SIG-M5 (cell line): ENCODE measurements at places on chromosomes 6 and 20.

DNA sequence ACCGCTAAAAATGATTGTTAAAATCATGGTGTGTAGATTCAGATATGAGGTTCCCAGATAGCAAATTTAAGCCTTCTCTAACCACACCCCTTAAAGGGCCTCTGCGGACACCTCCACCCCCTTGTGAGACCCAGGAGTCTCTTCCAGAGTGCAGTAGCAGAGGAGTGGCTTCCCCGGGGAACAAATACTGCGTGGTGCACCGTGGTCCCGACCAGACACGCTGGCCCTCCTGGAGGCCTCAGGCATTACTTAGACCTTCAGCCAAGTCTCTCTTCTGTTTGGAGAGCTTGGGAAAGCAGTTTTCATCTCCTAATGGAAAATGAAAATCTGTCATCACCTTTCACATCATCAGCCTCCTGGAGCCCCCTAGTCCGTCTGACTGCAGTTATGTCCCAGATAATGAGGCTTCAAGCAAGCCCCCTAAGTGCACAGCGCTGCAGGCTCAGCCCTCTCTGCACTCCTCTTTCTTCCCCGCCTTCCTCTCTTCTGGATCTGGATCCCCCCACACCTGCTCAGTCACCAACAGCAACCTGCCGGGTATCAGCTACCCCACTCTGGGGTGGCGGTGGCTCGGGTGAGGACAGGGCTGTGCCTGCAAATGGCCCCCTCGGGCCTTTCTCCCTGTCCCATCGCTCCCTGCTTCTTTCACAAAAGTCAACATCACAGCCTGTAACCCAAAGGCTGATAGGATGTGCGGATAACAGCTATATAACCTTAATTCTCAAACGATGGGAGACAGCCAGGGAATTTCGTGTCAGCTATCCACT, 58.8 kb upstream of the TAGAP start:
- DNase-seq: no peak

- DNase-seq: no peak
These were observed 108.1 kb downstream of the IRF4 start for GRCh38 chr6:499617-500016.

GRCh38 chr6:164628302-164628931, 681.0 kb downstream of the C6orf118 start:
- no peak for DNase-seq

- DNase-seq: no peak
These were observed 68.3 kb downstream of the CD24 start for GRCh38 chr6:106906232-106906631.

DNA sequence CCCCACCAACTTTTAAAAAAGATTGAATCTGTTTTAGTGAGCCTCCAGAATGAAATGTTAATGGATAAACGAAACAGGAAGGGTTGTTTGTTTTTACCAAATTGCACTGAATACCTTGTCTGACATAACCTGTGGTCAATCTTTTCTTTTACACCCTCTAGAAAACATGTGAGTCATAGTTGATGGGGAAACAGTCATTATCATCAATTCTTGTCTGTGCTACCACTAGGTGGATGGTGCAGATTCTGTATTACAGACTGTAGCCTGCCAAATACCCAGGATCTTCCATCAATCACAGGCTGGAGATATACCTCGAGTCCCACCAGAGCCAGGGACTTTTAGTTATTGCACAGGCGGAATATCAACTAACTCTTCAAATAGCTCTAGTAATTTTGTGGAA, 29.5 kb upstream of the PKIB start:
- no peak for DNase-seq

DNA sequence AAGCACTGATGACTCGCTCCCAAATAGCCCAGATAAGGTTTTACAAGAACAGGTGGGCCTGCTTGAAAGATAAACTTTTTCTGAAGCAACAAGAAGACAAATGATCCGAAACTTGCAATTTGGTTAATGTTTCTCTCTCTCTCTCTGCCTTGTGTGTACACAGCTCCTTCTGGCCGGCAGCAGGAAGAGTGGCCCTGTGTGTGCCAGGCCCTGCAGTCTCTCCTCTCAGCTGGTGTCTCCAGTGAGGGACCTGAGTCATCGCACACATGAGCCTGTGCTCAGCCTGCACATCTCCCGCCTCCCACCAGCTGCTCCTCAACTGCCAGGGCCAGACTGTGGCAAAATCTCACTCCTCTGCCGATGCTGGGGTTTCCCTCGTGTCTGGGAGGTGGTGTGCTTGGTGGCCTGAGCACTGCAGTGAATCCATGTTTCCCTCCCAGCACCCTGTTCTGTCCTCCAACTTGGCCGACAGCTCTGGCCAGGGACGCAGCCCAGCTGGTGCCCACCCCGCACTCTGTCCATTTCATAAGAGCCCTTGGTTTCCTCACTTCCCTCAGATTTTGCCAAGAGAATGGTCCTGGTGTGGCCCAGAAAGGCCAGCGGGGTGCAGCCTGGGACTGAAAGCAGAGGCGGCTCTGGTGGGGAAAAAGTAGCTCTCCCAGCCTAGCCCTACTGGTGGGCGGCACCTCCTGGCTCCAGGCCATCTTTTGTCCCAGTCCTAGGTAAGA, 49.4 kb downstream of the ERMARD start:
- DNase-seq: no peak

DNA sequence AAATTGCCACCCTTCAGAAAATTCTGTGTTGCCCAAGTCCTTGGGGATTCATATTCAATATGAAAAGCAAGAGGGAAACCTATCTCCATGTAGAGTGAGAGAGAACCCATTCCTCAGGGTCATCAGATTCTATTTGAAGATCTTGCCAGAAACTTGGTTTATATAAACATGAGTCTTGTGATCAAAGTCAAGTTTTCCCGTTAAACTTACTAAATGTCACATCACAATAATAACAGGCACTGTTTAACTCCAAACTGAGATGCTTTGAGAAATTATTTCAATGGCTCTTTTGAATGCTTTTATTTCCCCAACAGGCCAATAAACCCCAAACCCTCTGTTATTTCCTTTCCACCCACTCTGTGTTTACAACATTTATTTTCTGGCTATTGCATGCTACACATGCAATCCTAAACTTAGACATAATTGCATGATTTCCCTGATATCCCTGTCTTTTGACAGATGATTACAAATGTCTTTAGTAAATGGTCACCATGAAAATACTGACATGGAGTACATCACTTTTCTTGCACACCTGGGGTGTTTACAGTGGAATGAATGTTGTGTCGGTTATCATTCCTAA, 31.1 kb upstream of the SSTR4 start:
- DNase-seq: no peak

DNA sequence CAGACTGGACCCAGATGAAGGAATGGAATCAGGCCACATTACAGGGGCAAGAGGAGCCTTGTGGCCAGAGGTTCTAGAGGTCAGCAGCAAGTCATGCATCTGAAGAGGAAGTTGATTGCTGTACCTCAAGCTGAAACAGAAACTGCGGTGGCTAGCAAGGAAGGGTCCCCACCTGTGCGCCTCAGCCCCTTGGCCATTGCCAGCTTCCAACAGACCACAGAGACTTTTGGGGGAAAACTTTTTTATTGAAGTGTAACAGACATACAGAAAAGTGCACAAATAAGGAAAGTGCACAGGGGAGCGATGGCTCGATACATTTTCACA, 26.8 kb upstream of the SLC9A8 start:
- DNase-seq: no peak

DNA sequence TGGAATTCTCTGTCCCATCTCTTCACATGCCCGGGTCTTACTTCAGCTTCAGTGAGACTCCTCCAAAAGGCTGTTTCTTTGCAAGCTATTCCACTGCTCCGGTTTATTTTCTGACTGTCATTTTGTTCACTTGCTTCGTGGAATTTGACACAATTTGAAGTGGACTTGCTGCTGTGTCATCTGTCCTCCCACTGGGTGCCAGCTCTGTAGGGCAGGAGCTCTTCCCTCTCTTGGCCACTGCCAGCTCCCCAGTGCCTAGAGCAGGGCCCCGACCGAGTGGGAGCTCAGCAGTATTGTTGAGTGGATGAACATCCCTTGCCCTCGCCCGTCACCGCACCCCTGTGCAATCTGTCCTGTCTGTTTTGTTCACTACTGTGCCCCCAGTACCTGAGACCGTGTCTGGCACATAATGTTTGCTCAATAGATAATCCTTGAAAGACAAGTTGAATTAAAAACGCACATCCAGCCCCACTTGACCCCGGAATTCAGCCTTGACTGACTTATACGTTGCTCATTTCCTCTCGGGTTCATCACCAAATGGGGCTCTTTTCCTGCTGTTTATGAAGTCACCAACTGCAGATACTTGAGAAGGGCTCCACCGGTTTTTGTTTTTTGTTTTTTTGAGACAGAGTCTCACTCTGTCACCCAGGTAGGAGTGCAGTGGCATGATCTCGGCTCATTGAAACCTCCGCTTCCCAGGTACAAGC, 170.3 kb upstream of the KCNG1 start:
- no peak for DNase-seq

DNA sequence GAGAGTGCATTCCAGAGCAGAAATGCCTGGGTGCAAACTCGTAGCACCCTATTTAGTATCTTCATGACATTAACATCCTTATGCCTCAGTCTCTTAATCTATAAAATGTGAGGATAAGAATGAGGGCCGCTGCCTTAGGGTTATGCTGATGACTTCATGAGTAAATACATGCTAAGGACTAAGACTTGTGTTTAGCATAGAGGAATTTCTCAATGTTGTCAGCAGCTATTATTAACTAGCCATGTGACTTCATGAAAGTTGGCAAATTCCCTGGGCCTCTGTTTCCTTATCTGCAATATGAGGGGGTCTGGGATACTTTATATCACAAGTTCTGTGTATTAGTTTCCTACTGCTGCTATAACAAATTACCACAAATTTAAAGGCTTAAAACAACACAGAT, 108.1 kb upstream of the RIPOR2 start:
- DNase-seq: no peak

GRCh38 chr20:1207293-1207878, 4.1 kb downstream of the C20orf202 start:
- DNase-seq: no peak

DNA sequence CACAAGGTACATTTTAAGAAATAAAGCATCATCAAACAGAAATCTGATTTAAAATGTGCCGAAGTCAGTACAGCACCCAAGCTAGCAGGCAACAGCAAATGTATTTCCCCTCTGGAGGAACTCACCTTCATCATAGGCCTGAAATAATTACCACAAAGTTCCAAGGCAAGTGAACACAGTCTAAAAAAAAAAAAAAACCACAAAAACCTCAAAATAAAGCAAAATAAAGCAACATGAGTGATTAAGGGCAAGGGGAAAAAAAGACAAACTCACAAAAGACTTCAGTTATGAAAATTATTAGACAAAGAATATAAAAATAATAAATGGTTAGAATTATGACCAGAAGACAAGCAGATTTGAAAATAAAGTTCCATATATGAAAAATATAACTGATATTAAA, 10.4 kb downstream of the GPR63 start:
- DNase-seq: no peak

- no peak for DNase-seq
These were observed at the start of gene STMND1 for GRCh38 chr6:17101422-17102257. Gene STMND1 (plus strand): TSS chr6:17102050. CDS start chr6:17102258, 208 bp downstream.

GRCh38 chr6:166697113-166697512, 70.1 kb upstream of the RPS6KA2 start:
- no peak for DNase-seq

DNA sequence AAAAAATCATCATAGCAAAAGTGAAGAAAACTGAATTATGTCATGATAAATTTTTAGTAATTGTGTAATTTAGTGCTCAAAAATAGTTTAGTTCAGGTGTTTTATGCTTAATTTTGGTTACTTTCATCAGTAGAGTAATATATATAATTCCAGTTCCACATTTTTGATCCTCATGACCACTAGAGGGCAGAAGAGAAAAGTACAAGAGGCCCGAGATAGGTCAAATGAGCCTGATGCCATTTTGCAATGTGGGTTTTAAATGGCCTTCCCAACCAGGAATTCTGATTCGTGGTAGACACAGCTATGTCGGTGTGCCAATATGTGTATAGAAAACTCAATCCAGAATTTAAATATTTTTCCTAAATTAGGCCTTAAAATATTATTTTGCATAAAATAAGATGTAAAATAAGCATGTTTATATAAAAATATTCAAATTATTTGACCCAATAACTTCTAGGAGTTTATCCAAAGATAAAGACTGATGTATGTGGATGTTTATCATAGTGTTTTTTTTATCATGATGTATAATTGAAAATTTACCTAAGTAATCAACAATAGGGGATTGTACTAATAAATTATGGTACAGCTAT, 159.7 kb upstream of the RPS6KA2 start:
- no peak for DNase-seq

- DNase-seq: no peak
These were observed 59.6 kb downstream of the EFCAB8 start for GRCh38 chr20:32918296-32918695.

- no peak for DNase-seq
These were observed 67.7 kb upstream of the ZNFX1 start for GRCh38 chr20:49345524-49345923.

GRCh38 chr20:53334861-53335260, 258.8 kb downstream of the ZNF217 start:
- no peak for DNase-seq

DNA sequence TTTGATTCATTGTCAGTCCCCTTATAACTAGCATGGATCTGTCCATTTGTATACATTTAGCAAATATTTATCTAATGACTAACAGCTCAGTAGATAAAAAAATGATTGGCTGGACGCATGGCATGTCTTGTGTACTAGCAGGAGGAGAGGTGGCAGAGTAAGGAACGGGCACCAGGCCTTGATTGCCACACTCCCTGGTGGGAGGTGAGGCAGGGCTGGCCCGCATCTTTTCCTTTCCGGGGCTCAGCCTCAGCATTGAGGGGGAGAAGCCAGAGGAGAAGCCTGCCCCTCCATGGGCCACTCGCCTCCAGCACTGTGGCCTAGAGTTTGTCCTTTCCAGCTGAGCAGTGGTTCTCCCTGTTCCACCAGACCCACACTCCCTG, 84.9 kb upstream of the TMEM181 start:
- DNase-seq: no peak

DNA sequence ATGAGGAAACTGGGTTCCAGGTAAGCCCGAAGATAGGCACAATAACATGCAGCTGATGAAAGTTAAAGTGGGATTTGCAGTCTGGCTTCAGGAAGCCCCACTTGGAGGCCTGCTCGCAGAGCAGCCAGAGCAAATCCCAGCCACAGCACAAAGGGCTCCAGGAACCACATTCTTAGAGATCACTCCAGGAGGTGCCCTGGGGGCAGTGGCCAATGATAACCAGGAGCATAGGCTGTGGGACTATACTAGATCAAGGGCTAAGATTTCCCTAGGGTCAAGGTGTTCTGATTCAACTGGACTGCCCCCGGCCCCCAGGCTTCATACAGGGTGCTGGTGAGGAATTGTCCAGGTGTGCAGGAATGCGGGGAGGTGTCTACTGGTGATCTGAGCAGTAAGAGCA, 133.9 kb upstream of the PTPRT start:
- no peak for DNase-seq

DNA sequence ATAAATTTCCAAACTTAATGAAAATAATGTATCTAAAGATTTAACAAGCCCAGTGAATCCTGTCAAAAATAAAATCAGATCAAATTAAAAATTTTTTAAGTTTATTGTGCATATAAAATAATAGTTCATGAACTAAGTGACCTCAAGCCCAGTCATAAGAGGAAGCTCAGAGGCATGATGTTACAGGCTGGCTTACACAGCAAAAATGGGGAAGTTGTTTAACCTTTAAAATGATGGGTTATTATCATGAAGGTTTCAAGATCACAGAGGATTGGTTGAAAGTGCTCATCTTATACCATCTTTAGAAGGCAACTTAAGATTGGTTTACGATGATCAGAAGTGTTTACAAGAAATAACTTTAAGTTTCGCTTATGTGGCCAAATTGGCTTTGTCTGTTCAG, 102.5 kb downstream of the PAK5 start:
- no peak for DNase-seq

- DNase-seq: no peak
These were observed 63.7 kb downstream of the ATXN1 start for GRCh38 chr6:16697437-16698161.

GRCh38 chr6:44064089-44064947, 62.9 kb downstream of the MRPL14 start:
- DNase-seq: no peak
